ENCODE measurements at places on chromosomes 3 and 15.

DNA sequence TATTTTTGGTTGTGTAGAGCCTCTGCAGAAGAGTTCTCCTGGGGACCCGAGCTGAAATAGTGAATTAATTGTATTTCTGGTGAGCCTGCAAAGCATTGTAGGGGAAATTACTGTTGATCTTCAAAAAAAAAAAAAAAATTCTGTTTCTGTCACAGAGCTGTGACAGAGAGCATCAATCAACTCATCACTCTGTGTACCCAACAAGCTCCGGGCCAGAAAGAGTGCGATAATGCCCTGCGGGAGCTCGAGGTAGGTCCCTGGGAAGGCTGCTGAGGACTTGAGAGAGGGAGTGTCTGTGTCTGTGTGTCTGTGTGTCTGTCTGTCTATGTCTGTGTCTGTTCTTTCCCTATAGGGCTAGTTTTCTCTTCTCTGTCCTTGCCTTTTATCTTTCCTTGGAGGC is 294.4 kb upstream of the TPM1 start:
- no peak for DNase-seq

DNA sequence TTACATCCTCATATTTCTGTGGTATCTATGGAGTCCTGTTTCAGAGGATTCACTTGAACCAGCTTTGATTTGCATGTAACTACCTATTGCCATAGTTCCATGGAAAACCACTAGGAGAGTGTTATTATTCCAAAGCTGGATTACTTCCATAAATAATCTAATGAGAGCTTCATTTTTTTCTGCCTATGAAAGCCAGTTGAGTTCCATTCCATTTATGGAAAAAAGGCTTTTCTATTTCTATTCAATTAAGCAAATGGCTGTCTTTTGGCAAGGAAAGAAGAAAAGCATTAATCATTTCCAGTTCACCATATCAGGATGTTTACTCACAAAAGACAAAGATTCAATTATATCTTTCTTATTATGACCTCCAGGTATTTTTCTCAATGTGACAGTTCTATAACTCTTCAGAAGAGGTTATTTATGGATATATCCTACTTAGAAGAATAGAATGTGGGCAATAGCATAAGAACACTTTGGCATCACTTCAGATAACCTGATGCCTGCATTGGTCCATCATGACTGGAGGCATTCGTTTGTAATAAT is 259.9 kb upstream of the ZPLD1 start:
- no peak for DNase-seq

DNA sequence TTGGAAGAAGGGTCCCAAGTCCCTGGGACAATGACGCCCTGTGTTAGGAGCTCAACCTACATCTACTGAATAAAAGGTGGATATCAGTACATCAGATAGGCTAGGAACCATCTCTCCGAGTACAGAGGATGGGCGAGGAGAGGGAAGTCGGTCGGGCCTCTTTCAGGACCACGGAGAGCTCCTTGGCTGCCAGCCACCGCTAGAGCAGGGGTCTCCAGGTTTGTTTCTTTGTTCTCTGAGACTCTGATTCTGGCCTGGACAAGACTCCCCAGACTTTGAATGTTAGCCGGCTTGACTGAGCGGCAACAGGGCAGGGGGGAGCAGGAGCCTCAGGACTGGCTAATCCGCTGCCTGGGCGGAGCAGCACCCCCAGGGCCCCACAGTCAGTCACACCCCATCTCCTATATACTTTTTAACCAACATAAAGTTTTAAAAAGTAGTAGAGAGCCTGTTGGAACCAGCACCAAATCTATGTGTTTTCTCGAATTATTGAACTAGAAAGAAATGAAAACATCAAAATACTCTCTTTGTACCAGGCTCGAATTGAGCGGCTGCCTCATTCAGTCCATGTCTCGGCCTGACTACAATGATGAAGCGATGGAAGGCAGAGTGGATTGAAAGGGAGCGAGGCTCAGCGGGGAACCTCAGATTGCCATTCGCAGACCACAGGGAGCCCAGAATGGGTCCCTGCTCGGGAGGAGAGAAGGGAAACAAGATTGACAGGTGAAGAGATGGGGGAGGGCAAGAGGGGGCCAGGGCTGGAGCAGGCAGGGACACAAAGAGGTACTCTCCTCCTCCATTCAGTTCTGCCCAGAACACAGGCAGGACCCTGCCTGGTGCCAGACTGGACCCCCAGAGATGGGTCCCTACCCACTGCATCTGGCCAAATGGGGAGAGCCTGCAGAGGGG is 131.6 kb downstream of the TPRA1 start:
- no peak for DNase-seq

- no peak for DNase-seq
These were observed 28.4 kb upstream of the EPHB3 start for GRCh38 chr3:184532940-184533732.

- no peak for DNase-seq
These were observed 224.4 kb upstream of the ATP11B start for GRCh38 chr3:182568876-182569275.

DNA sequence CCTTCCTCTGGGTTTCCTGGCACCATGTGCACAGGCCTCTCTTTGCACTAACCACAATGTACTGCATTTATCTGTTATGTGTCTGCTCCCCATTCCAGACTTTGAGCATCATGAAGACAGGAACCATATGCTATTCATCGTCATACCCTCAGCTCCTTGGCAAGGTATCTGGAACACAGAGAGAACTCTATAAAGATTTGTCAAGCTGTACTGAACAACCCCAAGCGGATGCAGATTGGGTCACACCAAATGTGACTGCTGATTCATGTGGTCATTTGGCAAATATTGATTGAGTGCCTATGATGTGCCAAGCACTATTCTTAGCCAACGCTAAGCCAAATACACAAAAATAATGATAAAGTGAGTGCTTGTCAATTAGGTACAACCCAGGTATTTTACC is 7.5 kb upstream of the MEGF11 start:
- DNase-seq = no peak

DNA sequence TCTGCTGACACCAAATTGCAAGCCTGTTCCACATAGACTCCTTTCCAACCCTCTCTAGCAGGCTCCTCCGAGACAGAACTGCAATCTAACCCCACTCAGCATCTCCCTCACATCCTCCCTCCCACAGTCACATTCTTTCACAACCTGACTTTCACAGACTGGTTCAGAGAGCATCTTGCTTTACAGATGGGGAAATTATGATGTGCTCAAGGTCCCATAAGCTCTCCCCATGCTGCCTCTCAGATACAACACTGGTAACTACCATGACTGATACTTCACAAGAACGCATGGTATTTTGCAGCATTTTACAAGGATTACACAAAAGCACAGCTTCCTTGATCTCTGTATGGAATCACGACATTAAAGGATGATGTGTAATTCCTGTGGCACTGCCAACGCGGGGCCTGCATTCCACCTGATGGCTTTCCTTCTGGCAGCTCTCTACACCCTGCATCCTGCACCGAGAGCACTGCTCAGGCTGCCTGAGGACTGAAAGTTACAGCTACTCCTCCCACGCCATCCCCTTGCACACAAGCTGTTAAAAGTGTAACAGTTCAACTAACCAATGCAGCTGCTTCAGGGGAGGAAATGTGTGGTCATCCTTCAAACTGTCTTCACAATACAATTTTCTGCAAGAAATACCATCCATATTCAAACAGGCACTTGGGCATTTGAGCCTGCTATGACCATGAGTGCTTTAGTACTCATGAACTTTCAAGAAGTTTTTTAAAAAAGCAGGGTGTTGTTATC is 27.6 kb downstream of the TBC1D2B start:
- peak; percentile 61 for DNase-seq

- no peak for DNase-seq
These were observed 57.6 kb upstream of the NEO1 start for GRCh38 chr15:72994534-72995177.

GRCh38 chr3:160746976-160747375 is 9.1 kb upstream of the PPM1L start:
- DNase-seq = no peak

DNA sequence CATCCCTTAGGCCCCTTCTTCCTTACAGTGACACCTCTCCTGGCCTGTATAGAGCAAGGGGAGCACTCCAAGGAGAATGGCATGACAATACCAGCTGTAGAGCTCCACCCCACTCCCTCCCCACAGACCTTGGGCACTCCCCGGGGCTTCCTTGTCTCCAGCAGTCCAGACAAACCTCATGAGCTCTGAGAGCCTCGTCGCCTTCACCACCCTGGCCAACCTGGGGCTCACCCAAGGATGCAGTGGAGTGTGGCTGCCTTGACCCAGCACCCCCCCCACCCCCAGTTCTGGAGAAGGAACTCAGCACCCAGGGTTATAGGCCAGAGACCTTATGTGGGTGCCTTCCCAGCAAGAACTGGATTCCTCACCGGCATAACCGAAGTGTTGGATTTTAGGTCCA is 7.4 kb upstream of the SLCO2A1 start:
- DNase-seq = no peak

DNA sequence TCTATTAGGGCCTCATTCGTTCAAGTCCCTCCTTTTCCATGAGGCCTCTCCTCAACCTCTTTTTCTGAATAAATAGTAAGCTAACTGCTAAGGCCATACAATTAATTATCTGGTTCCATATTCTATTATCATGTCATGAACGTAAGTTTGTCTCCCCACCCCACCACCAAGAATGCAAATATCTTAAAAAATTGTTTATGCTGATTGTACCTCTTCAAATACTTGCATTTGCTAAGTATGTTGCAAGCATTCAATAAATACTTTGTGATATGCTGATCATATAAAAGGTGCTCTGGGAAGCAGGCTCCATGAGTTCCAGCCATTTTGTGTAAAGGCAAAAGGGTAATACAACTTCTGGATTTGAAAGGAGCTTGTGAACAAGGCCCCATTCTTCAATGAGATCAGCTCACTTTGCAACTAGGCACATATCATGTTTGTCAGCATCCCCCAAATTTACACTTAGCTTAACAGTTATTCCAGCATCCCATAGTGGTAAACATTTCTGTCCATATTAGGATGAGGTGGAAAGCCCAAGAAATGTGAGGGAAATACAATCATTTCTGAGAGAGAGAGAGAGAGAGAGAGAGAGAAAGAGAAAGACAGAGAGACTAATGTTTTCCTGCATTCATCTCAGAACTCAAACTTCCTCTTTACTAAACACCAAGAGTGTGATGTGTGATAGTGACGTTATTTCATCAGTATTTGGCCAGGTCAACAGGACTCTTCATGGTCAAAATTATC is 33.2 kb downstream of the SLC12A8 start:
- no peak for DNase-seq

- no peak for DNase-seq
These were observed 75.4 kb downstream of the PPM1L start for GRCh38 chr3:160831401-160831800.

DNA sequence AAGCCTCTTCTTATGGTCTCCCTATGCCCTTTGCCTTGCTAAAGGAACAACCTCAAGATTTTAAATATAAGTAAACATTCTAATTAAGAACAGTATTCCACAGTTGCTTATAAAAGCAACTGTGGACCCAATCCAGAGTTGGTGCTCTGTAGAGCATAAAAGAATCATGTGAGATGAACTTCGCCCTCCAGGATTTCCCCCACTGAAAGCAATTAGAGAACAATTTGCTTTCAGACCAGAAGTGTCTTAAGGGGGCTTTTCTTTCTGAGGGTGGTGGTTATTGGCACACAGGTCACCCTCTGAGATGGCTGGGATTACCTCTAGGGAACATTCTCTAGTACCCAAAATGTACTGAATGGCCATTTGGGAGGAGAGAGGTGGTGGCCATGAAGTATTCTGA is 10.6 kb downstream of the ZNF592 start:
- DNase-seq = no peak
